ENCODE measurements at places on chromosomes 11 and 22.

DNA sequence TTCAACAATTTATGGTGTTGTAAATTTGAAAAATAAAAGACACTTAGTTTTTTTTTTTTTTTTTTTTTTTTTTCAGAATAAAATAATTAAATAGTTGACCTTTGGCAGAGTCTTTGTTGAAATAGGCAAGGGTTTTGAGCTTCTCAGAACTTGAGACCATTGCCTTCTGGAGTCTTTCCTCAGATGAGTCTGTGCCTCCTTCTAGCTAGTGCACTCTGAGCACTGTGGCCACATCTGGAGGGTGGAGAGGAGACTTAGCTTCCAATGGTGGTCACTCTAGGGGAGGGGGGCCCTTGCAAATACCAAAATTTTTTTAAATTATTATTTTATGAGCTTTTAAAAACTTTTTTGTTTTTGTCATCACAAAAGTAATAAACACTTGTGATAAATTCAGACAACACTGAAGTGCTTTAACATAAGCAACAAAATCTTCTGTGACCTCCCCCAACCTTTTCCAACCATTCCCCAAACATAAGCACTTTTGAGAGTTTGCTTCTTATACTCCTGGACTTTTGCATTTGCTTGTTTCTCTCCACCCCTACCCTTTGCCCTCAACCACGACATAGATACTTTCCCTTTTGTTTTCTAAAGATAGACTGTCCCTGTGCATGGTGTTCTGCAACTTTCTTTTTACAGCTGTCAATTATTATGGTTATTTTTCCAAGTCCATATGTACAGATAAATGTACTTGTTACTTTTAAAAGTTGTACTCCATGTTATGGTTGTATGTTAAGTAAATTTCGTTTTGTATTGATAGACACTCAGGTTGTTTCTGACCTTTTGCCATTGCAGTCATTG lies 41.1 kb downstream of the BMAL1 start:
- DNase-seq, result no peak

GRCh38 chr22:27223317-27224177 lies 566.2 kb downstream of the MIAT start:
- no peak for DNase-seq

GRCh38 chr11:15920856-15921629 lies 435.3 kb downstream of the SOX6 start:
- DNase-seq, result no peak

DNA sequence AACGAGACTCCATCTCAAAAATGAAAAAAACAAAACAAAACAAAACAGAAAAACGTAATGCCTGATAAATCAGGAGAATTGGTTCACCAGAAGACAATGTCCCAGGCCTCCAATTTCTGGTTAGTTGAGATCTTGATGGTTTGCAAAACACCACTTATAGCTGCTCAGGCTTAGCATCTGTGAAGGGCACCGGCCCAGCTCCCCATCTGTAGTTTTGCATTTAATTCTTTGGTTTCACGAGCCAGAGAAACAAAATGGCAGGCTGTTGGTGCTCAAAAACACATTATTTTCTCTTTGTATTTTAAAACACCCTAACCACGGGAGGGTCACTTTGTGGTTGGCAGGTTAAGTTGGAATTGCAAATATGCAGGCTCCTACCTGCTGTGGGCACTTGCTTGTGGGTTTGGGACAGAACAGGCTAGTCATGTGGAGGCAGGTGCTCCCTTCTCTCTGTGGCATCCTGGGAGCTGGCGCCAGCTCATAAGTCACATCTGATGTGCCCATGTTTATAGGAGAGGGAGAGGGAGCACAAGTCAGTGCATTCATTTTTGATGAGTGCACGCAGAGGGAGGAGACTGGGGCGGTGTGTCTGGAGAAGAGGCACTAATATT lies 145.9 kb downstream of the CEP164 start:
- DNase-seq, result no peak

DNA sequence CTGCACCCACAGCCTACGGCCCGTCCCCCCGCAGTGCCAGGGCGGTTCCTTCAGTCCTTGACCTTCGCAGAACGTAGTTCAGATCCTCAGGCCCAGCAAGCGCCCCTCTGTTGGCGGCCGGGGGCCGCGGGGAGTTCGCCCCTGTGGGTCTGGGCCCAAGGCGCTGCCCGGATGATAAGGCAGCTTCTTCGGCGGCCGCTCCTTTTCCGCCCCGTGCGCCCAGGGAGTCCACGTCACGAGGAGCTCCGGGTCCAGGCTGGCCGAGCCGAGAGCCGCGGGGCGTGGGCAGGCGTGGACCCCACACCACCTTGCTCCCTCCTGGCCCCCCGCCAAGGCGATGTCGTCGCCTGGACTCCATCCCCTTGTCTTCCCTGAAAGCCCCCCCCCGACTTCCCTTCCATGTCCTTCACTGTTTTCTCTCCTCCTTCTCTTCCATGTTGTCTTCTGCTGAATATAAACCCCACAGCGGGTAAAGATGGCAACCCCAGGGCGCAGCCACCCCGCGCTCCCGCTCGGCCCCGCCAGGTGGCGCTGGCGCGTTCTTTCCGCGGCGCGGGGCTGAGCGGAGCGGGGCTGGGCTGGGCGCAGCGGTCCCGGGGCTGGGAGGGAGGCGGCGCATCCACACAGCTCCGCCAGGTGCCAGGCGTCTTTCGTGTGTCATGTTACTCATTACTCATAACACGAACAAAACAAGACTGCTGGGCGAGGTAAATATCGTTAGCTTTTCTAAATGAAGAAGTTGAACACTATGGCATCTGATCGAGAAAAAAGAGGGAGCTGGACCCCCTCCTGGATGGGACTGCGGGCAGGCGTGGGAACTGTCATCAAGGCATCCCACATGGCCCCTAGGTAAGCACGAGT lies 321.0 kb downstream of the NTM start:
- DNase-seq, result no peak

DNA sequence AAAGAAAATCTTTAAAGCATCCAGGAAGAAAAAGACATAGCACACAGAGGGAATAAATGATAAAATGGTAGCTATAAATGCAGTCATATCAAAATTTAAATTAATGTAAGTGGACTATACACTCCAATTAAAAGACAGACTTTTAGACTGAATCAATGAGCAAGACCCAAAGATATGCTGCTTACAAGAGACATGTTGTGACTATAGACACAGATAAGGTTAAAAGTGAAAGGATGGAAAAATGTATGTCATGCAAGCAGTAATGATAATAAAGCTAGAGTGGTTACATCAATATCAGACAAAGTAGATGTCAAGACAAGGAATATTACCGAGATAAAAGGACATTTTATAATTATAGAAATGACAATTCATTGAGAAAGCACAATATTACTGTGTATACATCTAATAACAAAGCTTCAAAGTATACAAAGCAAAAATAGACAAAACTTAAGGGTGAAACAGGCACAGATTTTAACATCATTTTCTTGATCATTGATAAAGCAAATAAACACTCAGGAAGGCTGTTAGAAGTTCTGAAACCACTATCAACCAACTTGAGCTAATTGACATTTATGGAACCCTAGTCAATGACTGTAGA lies 22.8 kb upstream of the MUC5AC start:
- no peak for DNase-seq

GRCh38 chr11:46920755-46921154 lies 2.4 kb upstream of the LRP4 start:
- DNase-seq, result no peak

GRCh38 chr22:19772422-19772672 lies 11.8 kb downstream of the TBX1 start:
- no peak for DNase-seq

GRCh38 chr11:118615976-118616371 lies 8.6 kb downstream of the PHLDB1 start:
- DNase-seq, result no peak

- DNase-seq, result no peak
Measured at GRCh38 chr11:34165786-34166555, 60.5 kb downstream of the NAT10 start.

DNA sequence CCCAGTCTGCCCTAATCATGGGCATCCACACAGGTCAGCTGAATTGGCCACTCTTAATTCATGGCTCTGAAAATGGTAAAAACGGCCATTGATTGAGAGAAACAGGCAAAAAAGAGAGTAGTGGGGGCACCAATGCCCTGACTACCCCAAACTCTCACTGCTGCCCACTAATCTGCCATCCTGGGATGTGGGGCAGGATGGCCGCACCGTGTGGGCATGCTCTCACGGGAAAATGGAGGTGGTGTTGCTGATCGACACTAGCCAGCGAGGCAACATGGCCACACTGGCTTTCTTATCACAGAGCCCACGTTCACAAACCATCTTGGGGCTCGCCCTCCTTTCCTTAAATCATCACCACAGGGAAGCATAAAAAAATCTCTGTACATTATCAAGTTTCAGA lies 11.2 kb upstream of the TUB start:
- no peak for DNase-seq

GRCh38 chr11:75028321-75028720 lies 39.6 kb downstream of the NEU3 start:
- DNase-seq, result no peak

- DNase-seq, result no peak
Measured at GRCh38 chr22:25237503-25237902, 18.1 kb downstream of the CRYBB2 start.

DNA sequence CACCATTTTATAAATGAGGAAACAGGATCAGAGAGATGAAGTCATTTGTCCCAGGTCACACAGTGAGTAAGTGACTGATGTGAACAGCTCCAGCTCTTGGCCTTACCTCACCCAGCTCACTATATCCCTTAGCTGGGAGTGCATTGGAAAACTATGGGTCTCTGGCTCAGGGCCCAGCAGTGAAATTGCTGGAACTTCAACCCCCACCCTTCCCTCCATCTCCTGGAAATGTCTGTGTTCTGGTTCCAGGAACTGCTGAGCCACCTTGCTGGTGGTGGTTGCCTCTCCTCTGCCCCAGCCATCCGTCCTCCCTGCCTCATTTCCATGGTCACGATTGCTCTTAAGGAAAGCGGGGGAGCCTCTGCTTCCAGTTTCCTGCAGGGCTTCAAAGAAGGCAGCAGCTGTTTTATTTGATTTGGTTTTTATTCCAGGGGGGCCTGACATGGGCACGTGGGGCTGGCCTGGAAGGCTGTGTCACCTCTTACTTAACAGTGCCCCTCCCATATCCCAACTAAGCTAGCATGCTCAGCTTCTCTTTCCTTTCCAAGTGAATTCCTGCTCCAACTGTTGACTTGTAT lies 46.2 kb upstream of the CSTF3 start:
- DNase-seq, result no peak

All from stimulated activated CD8-positive, alpha-beta memory T cell treated with anti-CD3 and anti-CD28 coated beads, Interleukin-15, amount 100 ng/mL, for 24 hours (primary cell).